Stimulated activated CD8-positive, alpha-beta memory T cell treated with anti-CD3 and anti-CD28 coated beads, Interleukin-15, amount 100 ng/mL, for 1 hour (primary cell): ENCODE measurements at places on chromosomes 5 and 9.

DNA sequence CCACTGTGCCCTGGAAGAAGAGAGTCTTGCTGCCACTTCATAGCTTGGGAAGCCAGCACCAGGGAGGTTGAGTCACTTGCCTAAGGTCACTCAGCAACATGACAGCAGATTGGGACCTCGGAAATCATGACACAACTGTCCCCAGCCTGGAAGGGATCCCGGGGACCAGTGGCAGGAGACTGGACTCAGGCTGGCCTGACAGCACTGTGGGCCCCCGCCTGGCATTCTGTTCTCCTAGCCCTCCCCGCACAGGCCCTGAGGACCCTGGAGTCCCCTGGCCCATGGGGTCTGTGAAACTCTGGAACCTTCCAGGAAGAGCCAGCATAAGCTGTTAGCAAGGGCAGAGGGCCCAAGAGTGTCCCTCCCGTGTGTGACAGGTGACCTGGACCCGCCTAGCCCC lies 64.9 kb downstream of the COL5A1 start:
- no peak for DNase-seq

DNA sequence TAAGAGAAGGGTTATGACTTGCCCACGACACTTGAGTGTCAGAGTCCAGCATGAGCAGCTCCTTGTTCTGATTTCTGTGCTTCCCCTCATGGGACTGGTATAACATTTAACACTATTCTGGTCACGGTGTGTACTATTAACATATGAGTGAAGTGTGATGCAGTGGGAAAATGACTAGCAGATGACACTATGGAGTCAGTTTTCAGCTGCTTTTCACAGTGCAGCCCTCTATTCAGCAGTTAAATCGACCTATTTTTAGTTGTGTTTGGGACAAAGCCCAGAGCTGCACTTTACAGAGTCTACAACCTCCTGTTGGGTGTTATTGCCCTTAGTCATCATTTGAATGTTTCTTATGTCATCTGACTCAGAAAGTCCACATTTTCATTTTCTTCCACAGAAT lies 59.1 kb downstream of the CHSY3 start:
- DNase-seq, result no peak

GRCh38 chr9:134533850-134534588 lies 107.6 kb upstream of the COL5A1 start:
- no peak for DNase-seq

DNA sequence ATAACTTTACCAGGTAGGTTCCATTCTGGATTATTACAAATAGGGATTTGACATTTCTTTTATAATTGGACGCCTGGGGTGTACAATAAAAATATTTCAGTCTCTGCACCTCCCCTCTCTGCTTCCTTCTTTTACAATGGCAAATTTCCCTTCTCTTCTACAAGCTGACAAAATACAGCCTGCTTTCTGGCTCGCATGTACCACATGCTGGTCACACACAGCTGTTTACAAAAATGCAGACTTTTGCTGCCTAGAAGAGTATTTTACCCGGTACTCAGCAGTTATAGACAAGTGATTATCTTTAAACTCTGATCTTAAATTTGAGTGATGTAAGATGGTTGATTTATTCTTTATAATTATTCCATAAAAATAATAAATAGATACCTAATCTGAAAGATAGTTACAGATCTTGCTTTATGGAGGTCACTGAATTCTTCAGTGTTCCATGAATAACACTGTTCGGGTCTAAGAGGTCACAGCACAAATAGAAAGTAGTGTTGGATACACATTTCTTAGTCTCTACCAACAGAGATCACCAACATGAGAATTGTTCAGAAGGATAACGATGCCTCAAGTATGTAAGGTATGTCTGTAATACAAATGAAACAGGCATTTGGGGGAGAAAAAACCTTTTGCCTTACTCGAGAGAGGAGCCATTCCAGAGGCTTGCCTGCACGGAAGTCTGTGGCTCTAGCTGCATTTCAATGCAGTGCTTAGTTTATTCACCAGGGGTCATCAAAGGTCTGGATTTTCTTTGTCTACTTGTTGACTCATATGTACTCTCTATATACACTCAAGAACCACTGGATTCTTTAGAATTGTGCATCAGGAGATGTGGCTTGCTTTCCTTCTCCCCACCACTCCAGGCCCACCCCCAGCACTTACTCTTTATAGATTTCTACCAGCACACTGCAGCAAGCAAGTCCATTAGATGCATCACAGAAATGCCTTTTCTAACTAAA lies 206.6 kb upstream of the RFX3 start:
- no peak for DNase-seq

- DNase-seq, result no peak
Measured at GRCh38 chr5:61603211-61603908, 271.3 kb downstream of the ZSWIM6 start.

DNA sequence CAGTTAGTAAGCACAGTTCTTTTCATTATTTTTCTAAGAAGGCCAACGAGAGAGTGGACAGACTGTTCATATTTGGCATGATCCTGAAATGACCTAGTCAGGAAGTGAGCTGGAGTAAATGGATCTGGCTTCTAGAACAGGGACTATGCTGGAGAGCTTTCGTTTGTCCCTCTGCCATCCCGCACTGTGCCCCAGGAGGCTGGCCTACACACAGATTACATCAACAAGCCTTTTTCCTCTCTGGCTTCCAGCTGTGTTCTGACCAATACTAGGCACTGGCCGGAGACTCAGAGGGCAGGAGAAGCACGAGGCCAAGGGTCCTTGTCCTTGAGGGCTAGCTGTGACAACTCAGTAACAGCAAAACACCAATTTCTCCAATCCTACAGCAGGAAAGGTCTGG lies 127.8 kb downstream of the MED27 start:
- no peak for DNase-seq
